ENCODE measurements at places on chromosomes 7 and 10.

GRCh38 chr7:157664034-157664433 is 327.2 kb downstream of the DNAJB6 start:
- DNase-seq = no peak

GRCh38 chr10:14889318-14889717 is 10.7 kb downstream of the SUV39H2 start:
- no peak for DNase-seq

DNA sequence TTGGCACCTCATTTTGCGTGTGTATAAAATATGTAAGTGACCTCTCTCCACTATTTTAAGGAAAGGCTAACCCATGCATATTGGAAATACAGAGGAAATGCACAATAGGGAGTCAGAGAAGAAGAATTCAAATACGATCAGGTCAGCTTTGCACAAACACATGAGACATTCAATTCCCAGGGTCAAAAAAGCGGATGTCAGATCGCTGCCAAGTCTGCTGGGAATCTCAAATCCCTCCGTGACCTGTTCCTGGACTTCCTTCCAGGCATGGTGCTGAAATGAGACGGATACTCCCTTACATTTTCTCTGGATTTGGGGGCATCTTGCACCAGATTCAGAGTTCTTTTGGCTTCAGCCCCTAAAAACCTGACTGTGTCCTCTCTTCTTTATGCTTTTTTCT is 91.9 kb upstream of the PRKCQ start:
- DNase-seq = no peak

GRCh38 chr10:132701099-132701845 is 84.7 kb downstream of the NKX6-2 start:
- DNase-seq = no peak

GRCh38 chr7:51229106-51229537 is 87.5 kb downstream of the COBL start:
- DNase-seq = peak; percentile 63

DNA sequence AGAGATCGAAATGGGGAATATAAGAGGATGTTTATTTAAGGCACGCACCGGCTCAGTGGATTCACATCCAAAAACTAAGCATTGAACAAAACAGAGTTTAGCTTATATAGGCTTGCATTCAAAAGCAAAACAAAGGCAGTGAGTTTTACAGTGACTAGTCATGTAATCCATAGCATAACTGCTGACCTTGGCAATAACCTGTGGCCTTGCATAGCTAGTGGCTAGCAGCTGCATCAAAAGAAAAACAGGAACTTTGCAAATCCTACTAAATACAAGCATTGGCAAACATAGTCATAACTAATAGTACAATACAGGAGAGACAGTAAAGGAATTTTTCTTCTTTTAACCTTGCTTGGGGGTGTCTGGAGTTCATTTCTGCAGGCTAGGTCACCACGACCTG is 9.7 kb upstream of the ZNF485 start:
- DNase-seq = no peak

GRCh38 chr7:54596747-54597146 is 54.6 kb downstream of the VSTM2A start:
- DNase-seq = no peak

- DNase-seq = no peak
Observed at GRCh38 chr7:16223963-16224707, 197.2 kb downstream of the CRPPA start.

- DNase-seq = peak; percentile 43
Observed at GRCh38 chr10:98778277-98778759, 331.6 kb upstream of the HPS1 start.

GRCh38 chr7:84399661-84400060 is 205.1 kb upstream of the SEMA3A start:
- DNase-seq = peak; percentile 6

GRCh38 chr10:131663351-131663750 is 237.5 kb upstream of the PPP2R2D start:
- DNase-seq = no peak

DNA sequence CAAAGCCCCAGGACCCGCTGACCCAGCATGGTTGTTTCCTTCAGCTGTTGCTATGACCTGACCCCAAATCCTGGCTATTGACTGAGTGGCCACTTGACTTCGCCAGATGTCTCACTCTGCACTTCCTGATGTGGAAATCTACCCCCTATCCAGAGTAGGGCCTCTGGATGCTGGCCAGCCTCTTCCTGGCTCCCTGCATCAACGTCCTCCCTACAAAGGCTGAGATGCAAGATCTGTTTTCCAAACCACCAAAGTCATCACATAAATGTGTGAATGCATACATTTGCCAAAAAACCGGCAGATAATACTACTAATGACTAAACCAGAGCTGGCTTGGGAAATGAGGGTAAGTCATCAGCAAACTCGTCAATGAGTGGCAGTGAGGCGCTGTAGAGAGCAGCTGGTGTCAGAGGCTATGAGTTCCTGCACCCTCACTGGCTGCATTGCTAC is 70.4 kb downstream of the PYROXD2 start:
- DNase-seq = no peak

GRCh38 chr7:1074593-1075431 is 13.1 kb upstream of the GPER1 start:
- no peak for DNase-seq
